Fibroblast of the aortic adventitia (primary cell): ENCODE measurements at places on chromosomes 3 and 15.

GRCh38 chr3:126607214-126607908 is 47.6 kb downstream of the TXNRD3 start:
- peak; percentile 61 for DNase-seq

GRCh38 chr15:68634531-68634930 is 55.7 kb downstream of the CORO2B start:
- no peak for DNase-seq

DNA sequence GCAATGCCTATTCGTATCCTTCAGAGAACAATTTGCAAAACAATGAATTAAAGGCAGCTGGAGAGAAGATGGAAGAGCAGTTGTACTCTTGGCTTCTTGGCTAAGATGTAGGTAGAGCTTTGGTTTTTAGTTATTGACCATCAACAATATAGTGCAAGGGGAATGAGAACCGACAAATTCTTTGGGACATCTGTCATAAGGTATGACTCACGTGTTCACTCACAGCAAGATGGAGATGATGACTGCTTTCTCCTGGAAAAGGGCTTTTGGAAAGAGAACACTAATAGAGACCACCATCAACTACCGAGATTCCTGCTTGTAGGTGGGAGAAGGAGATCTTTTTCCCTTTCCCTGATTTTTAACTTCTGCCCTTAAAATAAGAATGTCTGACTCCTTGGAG is 234.9 kb downstream of the NTRK3 start:
- DNase-seq = no peak

DNA sequence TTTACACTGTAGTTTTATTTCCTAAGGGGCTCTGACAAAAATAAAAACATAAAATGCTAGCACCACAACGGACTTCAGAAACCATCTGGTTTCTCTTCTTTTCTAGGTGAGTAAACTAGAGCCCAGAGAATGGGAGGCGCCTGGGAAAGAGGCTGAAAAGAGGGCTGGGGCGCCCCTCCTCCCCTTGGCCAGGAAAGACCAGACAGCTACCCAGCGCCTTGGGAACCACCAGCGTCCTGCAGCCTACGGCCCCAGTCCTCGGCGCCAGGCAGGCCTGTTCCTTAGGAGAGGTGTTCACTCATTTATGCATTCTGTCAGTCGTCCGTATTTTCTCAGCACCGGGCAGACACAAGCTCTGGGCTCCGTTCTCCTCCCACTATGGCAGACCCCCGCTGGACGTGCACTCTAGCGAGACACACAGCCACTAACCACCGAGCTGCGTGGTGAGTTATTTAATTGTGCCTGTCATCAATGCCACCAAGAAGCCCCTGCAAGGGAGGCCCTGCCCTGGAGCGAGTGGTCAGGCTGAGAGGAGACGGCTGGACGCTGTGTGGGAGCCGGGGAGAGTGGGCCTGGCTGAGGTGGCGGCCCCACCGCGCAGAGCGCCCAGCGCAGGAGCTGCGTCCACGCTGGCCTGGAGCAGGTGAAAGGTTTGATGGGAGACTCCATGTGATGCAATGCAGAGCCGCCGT is 294.4 kb downstream of the OCA2 start:
- DNase-seq = no peak

GRCh38 chr15:85330901-85331588 is 49.4 kb upstream of the AKAP13 start:
- peak; percentile 91 for DNase-seq

DNA sequence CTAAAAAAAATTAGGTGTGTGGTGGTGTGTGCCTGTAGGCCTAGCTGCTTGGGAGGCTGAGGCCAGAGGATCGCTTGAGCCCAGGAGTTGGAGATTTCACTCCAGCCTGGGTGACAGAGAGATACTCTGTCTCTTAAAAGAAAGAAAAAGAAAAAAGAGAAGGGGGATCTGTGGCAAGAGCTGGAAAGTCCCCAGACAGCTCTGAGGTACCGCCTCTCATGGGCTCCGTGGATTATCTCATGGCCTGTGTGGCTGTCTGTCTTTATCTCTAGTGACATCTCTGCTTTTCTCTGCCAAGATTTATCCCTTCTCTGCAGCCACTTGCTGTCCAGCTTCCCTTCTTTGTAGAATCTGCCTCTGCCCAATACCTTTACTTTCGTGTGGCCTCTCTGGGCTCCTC is 5.7 kb downstream of the EXOSC7 start:
- DNase-seq = no peak

DNA sequence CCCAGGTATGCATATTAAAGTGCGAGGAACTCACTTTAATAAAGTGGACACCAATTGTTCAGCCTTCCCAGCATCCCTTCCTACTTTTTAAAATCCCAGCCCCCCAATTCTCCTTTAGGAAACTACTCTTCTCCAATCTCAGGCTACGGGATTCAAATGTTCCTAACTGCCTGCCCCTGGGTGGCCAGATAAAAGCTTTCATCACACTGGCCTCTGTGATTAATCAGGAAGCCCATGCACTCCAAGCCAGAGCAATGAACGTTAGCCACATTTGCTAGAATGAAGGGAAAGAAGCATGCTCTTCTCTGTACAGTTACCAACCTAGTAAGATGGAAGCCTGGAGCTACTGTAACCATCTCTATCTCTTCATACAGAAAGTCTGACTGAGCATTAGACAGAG is 250.3 kb upstream of the UBE2E2 start:
- no peak for DNase-seq

GRCh38 chr3:9404680-9405079 is 7.3 kb downstream of the SETD5 start:
- DNase-seq = no peak

- DNase-seq = no peak
Measured at GRCh38 chr3:24867783-24868182, 373.1 kb upstream of the THRB start.

GRCh38 chr3:13016083-13016720 is 57.0 kb downstream of the IQSEC1 start:
- DNase-seq = no peak

DNA sequence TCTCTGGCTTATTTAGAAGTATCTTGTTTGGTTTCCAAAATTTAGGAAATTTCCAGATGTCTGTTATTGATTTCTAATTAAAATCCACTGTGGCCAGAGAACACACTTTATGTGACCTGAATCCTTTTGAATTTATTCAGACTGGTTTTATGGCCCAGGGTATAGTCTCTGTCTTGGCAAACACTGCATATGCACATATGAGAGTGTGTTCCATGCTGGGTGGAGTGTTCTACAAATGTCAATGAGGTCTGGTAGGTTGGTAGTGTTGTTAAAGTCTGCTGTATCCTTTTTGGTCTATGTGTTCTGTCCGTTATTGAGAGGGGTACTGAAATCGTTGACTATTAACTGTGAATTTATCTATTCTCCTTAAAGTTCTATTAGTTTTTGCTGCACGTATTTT is 30.2 kb downstream of the PGPEP1L start:
- DNase-seq = no peak

DNA sequence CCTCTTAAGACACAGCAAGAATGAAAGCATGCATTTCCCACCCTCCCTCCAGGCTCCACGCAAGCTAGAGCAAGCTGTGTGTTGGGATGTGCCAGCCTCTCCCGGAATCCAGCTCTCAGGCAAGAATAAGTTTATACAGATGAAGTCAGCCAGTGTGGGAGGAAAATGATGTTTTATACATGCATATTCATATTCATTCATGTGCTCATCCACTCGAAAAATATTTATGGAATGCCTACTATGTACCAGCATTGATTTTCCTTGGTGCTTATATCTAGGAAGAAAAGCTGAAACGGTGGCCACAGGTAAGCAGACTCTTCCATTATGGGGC is 62.7 kb downstream of the KLHL6 start:
- DNase-seq = no peak

DNA sequence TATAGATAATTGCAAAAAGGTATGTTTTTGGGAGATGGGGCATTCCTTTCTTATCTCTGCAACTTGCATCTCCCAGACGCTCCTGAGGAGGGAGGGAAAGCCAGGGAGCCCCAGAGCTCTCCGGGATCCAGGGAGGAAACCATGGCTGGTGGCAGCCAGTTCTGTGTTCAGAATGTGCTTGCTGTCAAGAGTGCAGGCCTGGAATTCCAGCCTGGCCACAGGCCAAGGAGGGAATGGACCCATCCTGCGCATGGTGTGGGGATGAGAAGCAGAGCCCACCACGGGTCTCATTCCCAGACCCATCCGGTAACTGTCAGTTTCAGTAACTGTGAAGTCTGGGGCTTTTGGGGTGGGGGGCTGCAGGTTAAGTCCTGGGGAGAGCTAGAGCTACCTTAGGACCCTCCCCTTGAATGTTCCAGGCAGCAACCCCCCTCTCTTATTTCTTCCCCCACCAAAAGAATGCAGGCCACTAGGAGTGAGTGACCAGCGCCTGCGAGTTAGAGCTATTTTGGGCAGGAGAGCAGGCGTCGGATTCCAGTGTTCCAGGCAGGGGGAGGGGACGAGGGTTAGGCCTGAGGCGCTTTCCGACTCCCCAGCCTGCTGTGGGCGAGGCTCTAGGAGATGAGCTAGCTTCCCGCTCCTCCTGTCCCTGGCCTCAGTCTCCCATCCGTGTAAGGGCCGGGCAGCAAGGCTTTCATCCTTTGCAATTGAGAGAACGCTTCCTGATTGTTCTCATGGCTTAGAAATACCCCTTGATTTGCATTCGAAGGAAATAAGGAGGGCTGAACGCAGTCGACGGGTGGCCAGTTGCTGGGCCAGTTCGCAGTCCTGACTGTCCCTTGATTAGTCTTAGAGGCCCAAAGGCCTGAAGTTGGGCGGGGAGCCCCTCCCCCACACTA is 781 bp upstream of the DAG1 start:
- peak; percentile 82 for DNase-seq

GRCh38 chr3:193801097-193801496 is 208.1 kb downstream of the OPA1 start:
- DNase-seq = no peak

DNA sequence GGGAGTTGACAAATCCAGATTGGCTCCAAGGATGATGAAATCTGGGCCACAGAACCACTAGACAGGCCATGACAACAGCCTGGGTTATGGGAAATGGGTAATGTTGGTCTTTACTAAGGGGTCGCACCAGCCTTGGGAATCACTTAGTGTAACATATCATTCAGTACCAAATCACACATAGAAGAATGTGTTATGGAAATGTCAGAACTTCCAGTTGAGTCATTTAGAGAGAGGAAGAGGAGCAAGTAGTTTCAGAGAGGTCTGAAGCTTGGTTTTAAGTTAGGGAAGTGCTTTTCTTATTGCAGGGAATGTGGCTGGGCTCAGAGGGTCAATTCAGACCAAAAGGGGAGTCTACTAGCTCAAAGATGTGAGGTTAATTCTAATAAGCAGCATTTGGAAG is 241.6 kb upstream of the ZPLD1 start:
- DNase-seq = no peak

DNA sequence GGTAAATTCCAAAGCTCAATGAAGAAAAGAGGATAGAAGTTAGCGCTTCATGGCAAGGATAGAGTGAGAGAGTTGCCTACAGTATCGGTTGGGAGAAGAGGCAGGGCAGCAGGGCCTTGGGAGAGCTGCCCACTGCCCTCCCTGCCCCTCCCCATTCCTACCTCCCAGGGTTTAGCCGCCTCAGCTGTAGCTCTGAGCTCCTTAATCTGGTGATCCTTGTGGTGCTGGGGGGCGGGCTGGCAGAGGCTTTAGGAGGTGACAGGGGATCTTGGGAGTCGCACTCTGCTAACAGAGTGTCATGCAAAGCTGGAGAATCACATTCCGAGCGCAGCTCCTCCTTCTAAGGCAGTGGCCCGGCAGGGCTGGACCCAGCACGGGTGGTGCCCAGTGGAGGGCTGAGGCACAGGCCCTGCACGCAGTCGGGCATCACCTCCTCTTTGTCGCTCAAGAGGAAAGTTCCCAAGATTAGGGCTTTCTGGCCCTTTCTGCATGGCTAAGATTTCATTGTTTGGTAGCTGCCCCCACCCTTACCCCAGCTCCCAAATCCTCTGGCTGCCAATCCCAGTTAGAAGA is 57.1 kb upstream of the POLG start:
- no peak for DNase-seq

- no peak for DNase-seq
Measured at GRCh38 chr15:96372554-96372953, 42.1 kb downstream of the NR2F2 start.

- DNase-seq = no peak
Measured at GRCh38 chr3:54042259-54042823, 80.0 kb upstream of the CACNA2D3 start.

DNA sequence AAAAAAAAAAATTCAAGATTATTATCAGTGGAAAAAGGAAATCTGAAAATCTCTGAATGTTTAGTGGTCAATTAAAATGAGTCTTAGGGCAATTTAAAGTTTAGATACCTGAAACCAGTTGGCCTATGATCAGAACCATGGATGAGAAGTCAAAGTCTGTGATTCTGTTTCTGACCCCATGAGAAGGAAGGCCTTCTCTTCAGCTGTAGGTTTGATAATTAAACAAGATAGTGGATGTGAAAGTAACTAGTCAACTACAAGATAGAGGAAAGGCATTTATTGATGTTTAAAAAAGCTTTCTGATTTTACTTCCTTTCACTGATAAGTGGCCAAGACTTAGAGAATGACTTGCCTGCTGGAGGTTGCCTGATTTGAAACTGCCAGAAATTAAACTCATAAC is 8.7 kb downstream of the PLS1 start:
- DNase-seq = no peak

DNA sequence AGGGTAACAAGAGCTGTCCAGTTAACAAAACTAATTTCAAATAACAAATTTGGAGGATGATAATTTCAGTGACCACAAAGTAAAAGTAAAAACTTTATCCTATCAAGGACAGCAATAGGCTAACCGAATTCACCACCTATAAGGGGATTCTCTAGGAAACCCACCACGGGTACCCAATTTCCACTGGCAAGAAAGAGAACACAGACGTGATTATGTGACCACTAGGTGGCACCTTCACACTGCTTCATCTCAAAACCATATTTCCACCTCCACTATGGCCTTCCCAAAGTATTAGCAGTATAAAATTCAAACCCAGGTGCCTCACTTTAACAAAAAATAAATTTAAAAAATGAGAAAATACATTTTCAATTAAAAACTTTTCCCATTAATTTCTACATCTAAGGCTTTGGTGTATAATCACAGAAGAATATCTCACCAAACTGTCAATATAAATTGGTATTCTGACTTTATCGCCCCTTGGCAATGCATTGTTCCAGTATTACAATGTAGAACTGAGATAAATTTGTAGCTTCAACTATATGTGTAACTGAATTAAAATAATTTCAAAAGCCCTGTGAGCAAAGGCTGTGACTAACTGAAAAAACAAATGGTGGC is 96.5 kb downstream of the FSIP1 start:
- peak; percentile 83 for DNase-seq

DNA sequence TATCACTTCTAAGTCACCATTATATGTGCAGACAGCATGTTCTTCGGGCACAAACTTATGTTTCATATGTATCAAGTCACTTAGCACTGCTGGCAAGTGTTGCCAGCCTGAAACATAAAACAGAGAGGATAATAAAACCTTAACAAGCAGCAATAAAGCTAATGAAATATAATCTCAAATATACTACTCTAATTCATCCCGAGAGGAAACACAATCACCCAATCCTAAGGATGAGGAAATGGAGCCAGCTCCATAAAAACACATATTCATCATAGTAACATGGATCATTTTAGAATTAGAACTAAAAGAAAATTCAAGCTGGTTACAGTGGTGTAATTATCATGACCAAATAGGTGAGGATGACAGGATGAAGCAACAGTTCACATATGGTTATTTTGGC is 1072.7 kb downstream of the EPHA3 start:
- DNase-seq = no peak

GRCh38 chr15:85331655-85332285 is 48.6 kb upstream of the AKAP13 start:
- no peak for DNase-seq
